Jurkat, Clone E6-1 (cell line): ENCODE measurements at places on chromosomes 13 and 19.
A peak's percentile ranks its signal among the peaks of the same experiment; 100 is the strongest.

DNA sequence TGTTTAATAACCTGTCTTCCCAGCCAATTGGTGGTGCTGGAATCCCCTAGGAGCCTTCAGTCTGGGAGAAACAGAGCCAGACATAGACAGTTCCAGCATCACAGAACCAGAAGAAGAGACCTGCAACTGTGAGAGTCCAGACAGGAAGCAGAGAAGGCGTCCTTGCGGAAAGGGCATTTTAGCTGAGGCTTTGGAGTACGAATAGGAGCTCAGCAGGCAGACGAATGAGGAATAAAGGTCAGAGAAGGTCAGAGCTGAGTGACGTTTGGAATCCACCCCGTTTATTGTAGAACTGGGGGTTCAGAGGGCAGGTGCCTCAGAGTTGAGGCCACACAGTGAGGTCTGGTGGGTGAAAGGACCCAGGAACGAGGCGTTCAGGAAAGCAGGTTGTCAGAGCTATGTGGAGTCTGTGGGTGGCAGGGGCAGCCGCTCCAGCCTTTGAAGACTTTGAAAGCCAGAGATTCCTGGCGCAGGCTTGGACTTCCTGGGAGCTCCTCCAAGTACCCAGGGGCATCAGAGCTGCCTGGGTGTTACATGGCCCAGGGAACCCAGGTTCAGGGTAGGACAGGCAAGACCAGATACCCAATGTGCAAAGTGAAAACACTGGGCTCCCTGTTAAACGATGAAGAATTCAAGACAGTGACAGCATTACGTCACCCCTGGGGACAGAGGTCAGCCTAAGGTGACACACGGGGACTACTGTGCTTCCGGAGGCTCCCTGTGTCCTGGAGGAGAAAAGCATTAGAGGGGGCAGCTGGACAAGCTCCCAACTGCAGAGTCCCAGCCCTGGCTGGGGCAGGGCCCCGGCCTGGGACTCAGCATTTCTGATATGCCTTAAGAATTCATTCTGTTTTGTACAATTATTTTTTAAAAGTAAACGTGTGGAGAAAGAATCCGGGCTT is 5.5 kb downstream of the ARRDC2 start:
- no peak for DNase-seq

- DNase-seq = no peak
Measured at GRCh38 chr19:21709464-21709863, 57.9 kb downstream of the ZNF100 start.

DNA sequence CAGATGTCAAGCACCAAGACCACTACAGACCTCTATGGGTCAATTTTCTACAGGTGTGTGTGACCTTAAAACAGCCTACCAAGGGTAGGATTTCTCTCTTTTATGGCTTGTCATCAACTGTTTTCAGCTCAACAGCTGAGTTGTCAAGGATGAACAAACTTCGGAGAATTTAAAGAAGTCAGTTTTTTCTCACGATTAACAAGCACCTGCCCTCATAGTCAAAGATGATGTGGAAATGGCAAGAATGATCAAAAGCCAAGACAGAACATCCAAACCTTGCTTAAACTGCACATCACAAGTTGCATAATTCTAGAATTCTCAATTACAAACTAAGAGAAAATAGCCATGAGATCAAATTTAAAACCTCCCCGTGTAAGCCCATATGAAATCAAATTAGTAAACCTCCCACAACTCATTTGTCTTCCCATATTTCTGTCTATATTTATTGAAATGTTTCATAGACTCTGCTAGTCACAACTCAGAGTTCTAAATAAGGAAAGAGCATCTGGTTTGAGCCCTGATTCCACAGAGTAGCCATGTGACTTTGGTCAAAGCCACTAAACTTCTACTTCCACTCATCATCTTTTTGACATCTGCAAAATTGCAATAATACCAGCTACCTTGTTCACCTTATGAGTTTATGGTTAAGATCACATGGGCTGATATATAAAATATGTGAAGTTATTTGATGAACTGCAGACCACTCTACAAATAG is 521.5 kb upstream of the HTR2A start:
- no peak for DNase-seq

GRCh38 chr13:110331362-110331761 is 24.3 kb downstream of the COL4A2 start:
- no peak for DNase-seq

DNA sequence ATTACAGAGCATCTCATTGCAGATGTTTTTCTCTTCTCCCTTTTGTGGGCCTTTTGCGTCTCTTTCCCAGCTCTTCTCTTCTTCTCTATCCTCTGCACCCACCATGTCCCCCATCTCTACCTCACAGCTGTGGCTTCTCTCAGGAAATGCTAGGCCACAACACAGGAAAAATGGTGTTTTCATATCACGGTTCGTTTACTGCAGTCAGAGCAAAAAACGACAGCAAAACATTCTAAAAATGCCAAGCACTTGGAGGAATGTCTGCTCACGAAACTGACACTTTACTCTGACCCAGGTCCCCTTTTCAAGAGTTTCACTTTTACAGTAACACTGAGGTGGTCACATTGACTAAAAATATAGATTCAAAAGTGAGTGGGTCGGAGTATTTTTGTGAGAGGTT is 152.2 kb downstream of the DCT start:
- DNase-seq = peak; percentile 86

GRCh38 chr13:47680748-47681147 is 320.3 kb downstream of the SUCLA2 start:
- DNase-seq = no peak

GRCh38 chr13:99393791-99394735 is 86.9 kb upstream of the GPR183 start:
- DNase-seq = no peak

- no peak for DNase-seq
Measured at GRCh38 chr13:110524541-110525257, 36.8 kb downstream of the RAB20 start.

GRCh38 chr13:38965281-38965680 is 25.4 kb downstream of the STOML3 start:
- DNase-seq = no peak

DNA sequence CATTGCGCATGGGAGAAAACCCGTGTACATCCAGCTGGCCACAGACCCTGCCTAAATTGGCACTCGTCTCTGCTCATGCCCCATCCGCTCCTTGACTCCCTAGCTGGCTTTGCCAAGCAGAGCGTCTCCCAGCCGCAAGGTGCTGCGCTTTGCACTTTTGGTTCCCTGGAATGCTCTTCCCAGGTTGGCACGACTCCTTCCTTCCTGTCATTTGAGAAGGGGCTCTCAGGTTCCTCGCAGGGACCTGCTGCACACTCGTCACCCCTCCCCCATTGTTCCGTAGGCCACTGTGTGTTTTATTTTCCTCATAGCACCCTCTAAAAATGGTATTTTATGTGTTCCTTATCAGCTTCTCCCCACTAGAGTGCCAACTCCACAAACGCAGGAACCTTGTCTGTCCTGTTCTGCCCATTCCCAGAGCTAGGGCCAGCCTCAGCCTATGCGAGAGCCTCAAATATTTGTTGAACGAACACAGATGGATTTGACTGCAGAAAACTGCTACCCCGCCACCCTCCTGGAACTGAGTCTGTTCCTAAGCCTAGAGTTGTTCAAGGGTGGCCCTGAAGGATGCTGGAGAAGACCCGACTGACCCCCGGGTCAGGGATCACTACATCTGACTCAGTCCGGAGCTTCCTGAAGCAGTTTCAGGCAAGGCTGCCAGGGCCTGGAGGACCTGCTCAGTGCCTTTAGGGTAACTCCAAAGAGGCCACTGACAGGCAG is 8.4 kb upstream of the CEBPA start:
- DNase-seq = no peak
